EH (cell line): ENCODE measurements at places on chromosomes 6 and 20.

DNA sequence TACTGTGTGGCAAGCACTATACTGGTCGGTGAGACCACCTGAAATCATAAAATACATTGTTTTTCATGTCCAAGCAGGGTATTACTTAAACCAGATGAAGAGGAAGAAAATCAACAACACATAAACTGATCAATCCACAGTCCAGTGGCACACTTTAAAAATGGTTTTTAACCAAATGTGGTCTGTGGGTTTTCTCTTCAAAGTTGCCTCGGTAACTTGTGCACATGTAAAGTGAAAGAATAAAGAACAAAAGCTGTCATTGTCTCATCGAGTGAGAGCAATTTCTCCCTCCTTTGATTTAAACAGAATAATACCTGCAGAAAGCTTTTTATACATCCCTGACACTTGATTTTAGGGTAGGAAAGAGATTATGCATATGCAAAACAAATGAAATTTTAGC, 3.7 kb downstream of the FLRT3 start:
- DNase-seq, result no peak

DNA sequence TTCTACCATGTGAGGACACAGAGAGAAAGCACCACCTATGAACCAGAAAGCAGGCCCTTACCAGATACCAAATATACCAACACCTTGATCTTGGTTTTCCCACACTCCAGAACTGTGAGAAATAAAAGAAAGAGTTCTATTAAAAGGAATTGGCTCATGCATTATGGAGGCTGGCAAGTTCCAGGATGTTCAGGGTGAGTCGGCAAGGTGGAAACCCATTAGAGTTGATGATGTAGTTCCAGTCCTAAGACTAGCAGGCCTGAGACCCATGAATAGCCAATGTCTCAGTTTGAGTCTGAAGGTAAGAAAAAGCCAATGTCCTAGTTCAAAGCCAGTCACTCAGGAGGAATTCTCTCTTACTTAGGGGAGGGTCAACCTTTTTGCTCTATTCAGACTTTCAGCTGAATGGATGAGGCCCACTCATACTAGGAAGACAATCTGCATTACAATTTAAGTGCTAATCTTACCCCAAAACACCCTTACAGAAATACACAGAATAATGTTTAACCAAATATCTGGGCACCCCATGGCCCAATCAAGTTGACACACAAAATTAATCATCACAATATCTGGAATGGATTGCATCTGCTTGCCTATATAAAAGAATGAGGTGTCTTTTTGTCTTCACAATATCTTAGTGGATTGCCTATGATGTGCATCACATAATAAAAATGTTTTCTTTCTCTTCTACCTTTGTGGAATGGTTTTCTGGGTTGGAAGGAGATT, 5.5 kb upstream of the TAAR1 start:
- no peak for DNase-seq

DNA sequence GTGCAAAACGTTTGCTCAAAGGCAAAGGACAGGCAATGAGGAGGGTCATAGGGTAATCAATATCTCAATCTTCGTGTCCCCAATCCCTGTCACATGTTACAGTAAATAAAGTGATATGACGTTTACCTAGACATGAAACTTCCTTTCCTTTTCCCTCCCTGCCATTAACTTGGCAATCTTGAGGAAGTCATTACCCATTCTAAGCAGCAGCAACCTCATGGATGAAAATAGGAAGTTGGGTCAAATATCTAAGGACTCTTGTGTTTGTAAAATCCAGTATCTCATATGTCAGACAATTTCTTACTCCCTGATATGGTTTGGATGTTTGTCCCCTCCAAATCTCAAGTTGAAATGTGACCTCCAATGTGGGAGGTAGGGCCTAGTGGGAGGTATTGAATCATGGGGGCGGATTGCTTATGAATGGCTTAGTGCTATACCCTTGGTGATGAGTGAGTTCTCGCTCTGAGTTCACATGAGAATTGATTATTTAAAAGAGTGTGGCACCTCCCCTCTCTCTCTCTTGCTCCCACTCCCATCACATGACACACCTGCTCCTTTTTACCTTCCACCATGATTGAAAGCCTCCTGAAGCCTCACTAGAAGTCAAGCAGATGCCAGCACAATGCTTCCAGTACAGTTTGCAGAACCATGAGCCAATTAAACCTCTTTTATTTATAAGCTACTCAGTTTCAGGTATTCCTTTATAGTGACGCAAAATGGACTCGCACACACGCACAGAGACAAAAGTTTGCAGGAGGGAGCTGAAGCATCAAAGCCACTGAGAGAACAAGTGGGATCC, 545.9 kb upstream of the JARID2 start:
- DNase-seq, result no peak

DNA sequence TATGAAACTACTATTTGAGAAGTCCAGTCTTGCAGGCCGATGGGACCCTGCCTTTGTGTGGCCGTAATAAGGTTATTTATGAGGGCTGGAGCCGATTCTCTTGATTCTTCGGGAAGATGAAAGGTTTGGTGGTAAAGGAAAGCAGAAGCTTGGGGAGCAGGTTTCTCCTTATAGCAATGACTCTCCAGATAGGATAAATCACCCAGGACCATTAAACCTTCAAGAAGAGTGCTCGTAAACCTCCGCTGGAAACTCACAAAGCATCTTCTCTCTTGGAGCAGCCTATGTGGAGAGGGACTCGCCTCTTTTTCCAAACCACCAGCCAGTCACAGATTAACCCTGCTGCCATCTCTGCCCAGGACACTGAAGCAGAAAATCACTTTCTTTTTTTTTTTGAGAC, 69.6 kb upstream of the SALL4 start:
- no peak for DNase-seq

GRCh38 chr6:95518630-95519227, 58.6 kb upstream of the MANEA start:
- DNase-seq, result no peak

DNA sequence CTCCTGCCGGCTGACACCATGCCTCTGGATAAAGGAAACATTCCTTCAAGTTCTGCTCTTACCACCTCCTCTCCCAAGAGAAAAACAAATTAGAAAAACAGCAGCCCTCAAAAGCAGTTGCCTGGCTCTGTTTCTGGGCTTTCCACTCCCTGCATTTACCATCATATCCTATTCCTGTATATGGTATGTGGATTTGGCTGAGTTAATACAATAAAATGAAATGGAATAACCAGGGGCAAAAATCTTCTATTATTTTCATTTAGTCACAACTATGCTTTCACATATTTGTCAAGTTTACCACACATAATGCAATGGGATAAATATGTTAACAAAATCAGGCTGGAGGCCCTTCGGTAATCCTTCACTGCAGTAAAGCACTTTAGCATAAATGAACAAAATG, 34.3 kb downstream of the COL12A1 start:
- DNase-seq, result peak; percentile 66

GRCh38 chr6:156794546-156795354, 17.6 kb downstream of the ARID1B start:
- no peak for DNase-seq

DNA sequence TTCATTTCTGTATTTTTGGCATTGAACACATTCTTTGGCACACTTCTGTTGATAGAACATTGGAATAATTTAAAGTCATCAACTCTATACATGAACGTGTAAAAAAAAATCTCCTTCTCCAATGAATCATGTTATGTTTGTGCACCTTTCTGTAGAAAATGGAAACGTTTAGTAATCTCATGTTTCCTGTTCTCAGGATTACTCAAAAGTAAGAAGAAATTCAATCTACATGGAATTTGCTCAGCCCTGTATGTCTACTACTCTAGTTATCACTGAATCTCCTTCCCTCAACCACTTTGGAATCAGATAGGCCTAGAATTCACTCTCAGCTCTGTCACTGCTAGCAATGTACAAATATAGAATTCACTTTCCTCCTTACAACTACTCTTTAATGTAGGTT, 103.6 kb downstream of the COL21A1 start:
- DNase-seq, result no peak

DNA sequence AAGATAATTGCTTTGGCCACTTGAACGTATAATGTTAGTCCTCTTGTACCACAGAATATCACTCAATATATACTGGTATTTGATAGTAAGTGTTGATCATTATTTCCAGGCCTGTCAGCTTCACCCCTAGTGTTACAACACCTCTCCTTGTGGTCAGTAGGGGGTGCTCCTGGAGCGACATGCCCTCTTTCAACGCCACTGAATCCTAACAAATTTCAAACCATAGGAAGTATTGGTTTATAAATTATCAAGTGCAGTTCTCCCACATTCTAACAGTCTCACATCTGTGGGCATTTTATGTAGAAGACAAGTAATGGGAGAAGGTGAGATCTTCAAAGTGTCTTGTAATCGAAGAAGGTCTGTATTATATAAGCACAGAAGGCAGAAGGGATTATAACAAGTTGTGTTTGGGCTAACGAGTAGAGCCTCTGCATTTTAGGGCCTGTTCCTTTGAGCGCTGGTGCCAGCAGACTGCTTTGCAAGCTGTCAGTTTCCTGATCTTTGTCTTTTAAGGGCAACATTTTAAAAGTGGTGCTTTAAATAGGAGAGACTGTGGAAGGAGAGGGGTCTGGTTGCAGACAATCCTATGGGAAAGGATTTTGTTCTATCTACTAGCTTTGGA, 57.1 kb upstream of the CEP162 start:
- DNase-seq, result peak; percentile 10

GRCh38 chr20:5065879-5066383, 53.8 kb downstream of the PCNA start:
- peak; percentile 97 for DNase-seq

DNA sequence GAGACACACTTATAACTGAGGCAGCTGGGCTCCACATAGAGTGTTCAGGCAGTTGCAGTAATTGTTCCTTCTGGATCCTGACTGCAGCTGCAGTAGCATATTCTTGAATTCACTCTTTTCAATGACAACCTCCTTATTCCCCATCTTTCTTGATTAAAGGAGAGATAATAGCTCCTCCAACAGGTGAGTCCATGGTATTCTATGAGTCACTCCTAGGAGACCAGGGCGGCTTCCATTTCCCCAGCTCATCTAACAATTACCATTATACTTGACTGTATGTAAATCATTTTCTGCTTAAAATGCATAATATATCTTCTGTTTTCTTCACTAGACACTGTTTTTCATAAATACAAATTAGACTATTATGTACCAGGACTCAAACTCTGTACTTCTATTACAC, 62.4 kb downstream of the TENT5A start:
- DNase-seq, result no peak

DNA sequence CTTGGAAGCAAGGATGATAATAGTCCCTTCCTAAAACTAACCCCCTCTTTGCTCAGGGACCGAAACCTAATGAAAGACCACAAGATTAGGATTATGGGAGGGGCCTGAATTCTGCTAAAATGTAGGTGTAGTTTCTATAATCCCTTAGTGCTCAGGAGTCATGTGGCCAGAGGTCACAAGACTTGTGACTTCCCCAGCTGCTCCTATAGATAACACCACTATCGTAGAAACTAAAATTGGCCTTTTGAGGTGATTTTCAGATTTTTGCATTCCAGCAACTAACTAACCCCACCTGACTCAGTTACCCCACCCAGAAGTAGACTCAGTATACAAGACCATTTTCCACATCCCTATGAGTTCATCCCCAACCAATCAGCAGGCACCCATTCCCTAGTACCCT, 42.1 kb downstream of the MDN1 start:
- no peak for DNase-seq

GRCh38 chr6:36099869-36100483, 30.3 kb upstream of the MAPK13 start:
- no peak for DNase-seq

GRCh38 chr20:50913690-50914375, 17.4 kb downstream of the ADNP start:
- DNase-seq, result peak; percentile 87

DNA sequence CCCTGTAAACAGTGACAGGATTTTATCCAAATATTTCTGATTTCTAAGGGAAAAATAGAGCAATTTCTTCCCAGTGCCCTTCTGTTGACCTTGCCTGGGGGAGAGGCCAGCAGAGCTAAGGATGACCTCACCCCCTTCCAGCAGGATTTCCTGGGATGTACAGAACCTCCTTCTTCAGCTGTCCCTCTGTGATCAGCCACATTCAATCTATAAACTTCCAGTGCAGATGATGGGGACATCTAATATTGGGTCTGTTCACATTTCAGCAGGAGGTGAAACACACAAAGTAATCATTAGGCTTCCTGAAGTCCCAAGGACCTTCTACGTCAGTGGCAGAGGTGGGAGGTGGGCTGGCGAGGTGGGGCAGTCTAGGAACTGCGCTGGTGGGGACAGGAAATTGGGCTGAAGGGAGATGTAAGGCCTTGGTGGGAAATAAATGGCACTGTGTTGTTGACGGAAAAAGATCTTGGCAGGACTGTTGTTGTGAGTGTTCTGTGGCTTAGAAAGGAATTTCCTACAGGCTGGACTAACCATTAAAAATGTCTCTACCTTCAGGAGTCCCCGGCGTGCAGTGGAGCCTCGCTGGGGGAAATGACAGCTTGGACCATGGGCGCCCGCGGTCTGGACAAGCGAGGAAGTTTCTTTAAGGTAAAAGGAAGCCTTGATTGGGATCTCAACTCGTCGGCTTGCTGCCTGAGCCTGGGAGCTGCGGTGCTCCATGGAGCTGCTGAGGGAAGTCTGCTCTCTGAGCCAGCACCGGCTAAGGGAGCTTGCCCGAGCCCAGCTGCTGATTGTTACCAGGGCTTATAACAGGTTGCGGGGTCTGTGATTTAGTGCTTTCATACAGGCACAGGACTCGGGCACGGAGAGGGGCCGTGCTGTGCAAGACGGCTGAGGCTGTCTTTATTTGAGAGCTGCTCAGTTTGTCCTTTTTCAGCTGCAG, 127.9 kb upstream of the NAA20 start:
- DNase-seq, result peak; percentile 83

DNA sequence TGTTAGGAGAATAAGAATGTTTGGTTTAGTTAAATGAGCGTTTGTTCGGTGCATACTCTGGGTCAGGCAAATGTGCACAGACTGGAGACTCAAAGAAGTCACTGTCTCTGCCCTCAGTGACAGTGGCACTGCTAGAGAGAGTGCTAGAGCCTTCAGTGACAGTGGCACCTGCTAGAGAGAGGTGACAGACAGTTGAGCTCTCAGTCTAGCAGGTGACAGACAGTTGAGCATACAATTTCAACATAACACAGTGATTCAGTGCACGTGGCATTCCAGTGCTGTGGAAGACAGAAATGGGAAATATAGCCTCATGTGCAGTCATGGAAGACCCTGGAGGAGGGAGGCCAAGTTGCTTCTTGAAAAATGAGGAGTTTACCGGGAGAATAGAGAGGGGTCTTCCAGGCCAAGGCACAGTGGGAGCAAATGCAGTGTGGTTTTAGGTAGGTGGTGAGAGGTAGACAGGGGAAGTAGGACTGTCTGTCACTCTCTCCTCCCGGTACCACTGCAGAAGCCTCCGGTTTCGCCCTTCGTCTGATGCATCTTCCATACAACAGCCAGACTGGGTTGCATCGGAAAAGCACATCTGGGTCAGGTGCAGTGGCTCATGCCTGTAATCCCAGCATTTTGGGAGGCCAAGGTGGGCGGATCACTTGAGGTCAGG, 107.9 kb upstream of the CLDN20 start:
- peak; percentile 43 for DNase-seq

DNA sequence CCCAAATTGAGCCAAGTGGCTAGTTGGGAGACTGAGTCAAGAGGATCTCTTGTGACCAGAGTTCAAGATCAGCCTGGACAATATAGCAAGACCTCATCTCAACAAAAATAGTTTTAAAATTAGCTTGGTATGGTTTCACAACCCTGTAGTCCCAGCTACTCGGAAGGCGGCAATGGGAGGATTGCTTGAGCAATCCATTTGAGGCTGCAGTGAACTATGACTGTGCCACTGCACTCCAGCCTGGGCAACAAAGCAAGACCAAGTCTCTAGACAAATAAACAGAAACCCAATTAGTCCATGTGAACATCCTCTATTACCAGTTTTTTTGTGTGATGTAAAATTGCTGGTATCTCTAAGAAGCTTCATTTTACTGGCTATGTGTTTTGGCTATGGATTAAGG, 106.2 kb downstream of the TULP4 start:
- peak; percentile 72 for DNase-seq

- no peak for DNase-seq
Observed at GRCh38 chr20:11443382-11444119, 474.1 kb upstream of the BTBD3 start.
